ENCODE measurements at places on chromosomes 7 and 10.

DNA sequence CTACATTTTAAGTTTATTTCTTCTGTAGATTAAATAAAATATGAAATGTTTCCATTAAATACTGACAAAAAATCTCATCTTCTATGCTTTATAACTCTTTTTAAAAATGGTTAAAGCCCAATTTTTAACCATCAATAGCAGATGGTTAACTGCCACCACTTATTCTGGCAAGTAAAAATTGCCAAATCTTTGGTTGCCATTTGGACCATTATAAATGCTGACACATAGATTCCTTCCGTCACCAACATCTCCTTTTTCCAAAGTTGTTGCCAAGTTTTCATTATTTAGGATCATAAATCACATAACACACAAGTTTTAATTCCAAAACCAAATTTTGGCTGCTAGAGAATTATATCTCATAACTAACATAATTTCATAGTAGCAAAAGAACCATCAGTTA is 1614.3 kb downstream of the REEP3 start:
- no peak for DNase-seq

DNA sequence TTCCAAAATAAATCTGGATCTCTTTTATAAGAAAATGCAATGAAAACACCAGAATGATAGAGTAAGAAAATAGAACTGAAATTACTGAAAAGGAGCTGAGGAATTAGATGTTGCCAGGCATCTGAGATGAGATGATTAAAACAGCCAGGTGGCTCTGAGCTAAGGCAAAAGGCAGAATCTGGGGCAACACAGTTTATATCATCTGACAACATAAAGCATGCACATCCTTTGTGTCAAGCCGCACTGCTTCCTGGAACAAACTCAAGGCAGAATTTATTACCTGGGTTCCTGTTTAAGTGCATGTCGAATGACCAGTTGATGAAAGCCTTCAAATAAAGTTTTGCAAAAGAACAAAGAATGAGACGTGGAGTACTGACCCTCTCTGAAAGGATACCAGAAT is 247.0 kb downstream of the SNX10 start:
- DNase-seq, result no peak

DNA sequence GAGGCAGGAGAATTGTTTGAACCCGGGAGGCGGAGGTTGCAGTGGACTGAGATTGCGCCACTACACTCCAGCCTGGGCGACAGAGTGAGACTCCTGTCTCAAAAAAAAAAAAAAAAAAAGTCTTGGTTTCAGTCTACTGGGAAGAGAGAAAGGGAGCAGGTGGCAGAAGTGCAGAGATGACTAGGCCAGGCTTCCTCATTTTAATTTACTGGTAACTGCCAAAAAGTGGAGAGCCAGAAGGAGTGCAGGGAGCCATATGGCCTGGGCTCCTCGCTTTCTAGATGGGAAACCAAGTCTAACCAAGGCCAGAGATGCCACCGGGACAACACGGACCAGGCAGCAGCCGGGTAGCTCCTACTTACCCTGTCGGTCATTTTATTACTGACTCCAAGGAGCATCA is 12.2 kb downstream of the SEPHS1 start:
- peak; percentile 71 for DNase-seq

GRCh38 chr10:21183025-21183424 is 285.9 kb upstream of the NEBL start:
- no peak for DNase-seq

GRCh38 chr7:120714945-120715344 is 143.0 kb downstream of the TSPAN12 start:
- no peak for DNase-seq

DNA sequence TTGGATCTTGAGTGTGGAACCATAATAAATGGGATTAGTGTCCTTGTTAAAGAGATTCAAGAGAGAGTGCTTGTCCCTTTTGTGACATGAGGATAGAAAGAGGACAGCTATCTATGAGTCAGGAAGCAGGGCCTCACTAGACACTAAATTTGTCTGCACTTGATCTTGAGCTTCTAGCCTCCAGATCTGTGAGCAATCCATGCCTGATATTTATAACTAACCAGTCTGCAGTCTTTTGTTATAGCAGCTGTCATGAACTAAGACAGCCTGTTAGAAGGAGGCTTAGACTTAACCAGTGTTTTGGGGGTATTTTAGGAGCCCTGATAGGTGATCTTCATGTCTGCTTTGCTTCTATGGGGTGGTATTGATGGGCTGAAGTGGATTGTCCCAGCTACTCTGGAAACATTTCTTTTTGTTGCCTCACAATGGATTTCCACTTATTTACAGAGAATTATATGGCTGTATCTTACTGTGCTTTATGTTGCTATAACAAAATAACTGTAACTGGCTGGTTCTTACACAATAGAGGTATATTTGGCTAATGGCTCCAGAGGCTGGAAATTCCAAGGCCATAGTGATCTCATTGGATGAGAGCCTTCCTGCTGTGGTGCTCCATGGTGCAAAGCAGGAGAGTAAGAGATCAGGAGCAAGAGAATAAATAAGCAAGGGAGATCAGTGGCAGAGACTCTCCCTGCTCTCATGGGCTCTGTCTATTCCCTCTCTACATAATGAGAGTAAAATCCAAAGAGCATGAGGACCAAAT is 23.4 kb upstream of the AKR1C3 start:
- DNase-seq, result no peak

- no peak for DNase-seq
These were observed 265.9 kb downstream of the SNX13 start for GRCh38 chr7:17674166-17674942.

DNA sequence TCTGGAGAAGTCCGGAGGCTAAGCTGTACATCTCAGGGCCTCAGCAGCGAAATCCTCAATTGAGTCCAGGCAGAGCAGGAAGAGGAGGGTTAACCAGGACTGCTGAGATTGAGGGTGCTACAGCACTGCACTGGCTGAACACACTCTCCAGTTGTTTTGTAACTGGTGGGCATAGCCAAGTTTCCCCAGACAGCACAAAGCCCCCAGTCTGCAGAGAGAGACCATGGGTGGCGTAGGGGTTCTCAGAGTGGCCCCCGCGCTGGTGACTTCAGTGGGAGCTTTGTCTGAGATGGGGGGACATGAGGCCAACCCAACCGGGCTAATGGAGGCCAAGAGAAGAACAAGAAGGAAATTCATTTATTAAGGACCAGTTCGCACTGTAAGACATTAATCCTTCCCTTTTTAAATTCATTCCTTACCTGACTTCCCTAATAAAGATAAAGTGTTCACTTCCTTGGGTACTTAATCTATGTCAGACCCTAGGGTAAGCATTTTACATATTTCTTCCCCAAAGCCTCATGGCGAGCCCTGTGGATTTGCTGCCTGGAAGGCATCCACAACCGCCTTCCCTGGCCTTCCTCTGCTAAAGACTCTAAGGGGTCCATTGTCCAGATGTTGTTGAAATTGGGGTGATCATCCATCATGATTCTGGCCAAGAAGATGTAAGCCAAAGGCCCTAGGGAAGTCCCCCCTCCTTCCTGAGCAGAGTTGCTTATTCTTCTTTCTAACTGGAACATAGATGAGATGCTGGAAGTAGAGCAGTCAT is 121.4 kb upstream of the CHST15 start:
- no peak for DNase-seq

DNA sequence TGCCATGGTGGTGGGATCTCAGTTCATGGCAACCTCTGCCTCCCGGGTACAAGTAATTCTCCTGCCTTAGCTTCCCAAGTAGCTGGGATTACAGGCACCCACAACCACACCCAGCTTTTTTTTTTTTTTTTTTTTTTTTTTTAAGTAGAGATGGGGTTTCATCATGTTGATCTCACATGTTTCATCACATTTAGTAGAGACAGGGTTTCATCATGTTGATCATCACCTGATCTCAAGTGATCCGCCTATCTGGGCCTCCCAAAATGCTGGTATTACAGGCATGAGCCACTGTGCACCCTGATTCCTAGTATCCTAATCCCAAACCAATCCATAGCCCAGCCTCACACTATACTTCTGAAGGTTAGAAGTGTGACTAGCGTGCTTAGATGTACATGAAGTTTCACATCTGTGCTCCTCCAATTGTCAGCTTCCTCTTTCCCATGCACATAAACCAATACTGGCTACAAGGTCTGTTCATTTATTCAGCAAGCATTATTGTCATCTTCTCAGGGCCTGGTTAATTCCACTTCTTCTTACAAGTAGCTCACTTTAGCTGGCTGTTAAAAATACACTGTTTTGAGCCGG is 6.8 kb upstream of the NAT16 start:
- DNase-seq, result no peak

DNA sequence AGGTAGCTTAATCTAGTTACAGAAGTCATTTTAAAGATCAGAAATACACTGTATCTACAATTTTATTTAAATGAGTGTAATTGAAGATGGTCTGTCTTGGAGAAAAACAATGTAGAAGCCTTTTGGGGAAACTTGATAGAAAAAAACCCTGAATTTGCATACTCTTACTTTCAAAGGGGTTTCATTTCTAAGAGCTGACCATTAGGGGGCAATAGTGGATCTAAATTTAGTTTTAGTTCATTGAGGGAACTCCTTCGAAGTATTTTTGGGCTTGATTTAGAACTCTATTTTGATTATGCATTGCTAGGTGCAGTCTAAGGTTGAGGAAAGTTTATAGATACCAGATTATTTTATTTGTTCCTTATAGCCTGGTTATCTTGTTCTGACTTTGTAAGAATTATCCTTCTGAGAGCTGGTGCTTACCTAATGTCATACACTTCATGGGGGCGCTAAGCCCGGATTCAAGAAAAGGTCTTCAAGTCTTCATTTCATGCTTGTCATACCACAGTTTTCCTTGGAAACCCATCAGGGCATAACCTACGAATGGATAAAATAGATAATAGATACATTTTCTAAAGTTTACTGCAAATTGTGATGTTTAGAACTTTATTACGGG is 69.1 kb upstream of the MXI1 start:
- DNase-seq, result peak; percentile 57

DNA sequence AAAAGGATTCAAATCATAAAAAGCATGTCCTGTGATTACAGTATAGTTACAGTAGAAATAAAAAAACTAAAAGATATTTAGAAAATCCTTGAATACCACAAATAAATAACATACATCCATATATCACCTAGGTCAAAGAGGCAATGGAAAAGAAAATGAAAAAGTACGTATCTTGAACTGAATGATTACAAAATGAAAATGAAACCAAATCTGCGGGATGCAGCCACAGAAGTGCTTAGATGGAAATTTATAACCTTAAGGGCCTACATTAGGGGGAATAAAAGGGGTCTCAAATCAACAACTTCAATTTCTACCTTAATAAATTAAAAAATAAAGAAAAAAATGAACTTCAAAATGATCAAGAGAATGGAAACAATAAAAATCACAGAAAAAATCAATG is 879.0 kb upstream of the CELF2 start:
- DNase-seq, result no peak

- no peak for DNase-seq
These were observed 671.4 kb downstream of the CNTNAP2 start for GRCh38 chr7:146788008-146788407.

- DNase-seq, result no peak
These were observed 362.4 kb downstream of the CNTNAP2 start for GRCh38 chr7:146479040-146479439.

GRCh38 chr10:131654471-131655087 is 246.2 kb upstream of the PPP2R2D start:
- no peak for DNase-seq

DNA sequence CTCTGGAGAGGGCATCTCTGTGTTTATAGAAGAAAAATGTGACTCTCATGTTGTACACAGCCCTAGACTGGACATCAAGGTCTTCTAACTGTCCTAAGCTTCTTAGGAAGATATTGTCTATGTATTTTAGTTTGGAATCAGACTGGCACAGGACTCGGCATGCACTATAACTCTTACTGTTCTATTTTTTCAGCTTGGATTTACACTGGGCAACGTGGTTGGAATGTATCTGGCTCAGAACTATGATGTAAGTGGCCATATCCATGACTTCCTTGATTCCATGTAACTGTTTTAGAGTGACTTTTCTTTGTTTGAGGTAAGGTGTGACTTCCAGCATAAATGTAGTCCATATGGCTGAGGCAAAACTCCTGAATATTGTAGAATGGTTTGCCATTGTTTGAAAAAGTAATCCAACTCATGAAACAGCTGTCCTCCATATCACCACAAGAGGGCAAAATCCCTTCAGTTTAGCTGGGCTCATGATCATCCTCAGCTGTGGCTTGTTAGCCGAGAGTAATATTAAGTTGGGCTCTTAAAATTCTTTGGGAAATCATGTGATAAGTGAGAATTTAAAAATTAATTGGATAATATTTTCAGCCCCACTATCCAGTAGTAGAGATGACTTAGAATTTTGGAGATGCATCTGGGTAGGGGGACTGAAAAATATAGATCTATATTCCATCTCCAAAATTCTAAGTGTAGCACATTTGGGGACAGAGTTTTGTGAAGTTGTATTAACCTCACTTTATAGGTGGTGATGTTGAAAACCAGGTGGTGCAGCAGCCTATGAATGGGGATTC is 10.4 kb downstream of the STMP1 start:
- peak; percentile 55 for DNase-seq

DNA sequence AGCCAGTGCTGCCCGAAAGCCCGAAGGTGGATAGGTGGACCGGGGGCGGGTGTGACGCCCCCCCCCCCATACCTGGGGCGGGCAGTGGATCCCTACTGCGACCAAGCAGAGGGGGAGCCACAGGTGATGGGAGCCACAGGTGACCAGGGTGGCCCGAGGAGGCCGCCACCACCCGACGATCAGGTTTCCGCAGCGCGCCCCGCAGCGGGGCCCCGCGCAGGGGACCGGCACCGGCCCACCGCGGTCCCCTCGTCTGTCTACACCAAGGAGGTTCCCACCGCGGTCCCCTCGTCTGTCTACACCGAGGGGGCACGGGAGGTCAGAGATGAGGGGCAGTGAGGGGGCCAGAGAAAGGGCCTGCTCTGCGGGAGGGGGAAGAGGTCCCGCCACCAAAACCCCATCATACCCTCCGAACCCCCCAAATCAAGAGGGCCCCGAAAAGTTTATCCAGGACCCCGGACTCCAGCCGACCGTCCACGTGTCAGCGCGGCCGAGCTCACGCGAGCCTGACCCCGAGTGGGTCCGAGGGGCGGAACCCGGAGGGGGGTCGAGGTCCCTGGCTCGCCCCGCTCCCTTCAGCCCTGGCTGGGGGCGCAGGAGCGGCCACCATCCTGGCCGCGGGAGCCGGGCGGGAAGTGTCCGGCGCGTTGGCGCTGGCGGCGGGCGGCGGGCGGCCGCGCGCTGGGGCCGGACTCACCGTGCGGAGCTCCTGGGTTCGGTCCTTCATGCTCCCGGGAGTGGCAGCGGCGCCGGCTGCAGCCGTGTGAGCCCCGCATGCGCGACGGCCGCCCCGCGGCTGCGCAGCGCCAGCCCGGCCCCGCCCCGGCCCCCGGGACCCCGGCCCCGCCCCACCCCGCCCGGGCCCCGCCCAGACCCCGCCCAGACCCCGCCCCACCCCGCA is at the start of gene STX1A:
STX1A (minus strand) TSS at position 765 of the 901 bp plus-strand sequence; CDS start at position 727, 38 bp downstream.
- peak; percentile 40 for DNase-seq
